CD4-positive, CD25-positive, alpha-beta regulatory T cell (primary cell): ENCODE measurements at places on chromosomes 13 and 19. TPM values are rescaled to one million over a fixed set of nuclear protein-coding genes. Genes with fewer than 3 reads are reported as not detected.

The PLIN4 gene
- total RNA-seq, result not detected

The DLL3 gene
- total RNA-seq, result 0.17 TPM

The DOCK9 gene
- 75.0 TPM for total RNA-seq

The SIGLEC8 gene
- not detected for total RNA-seq

The TLE6 gene
- total RNA-seq, result not detected

The GPR12 gene
- total RNA-seq, result not detected

The COL4A1 gene
- not detected for total RNA-seq

GRCh38 chr19:19062454-19063182 is 1.2 kb upstream of the SLC25A42 start:
- H3K4me3 ChIP-seq, result peak overlapping the region; percentile 83
- H3K36me3 ChIP-seq, result peaks cover 3% of the 10 kb centered on the region
- no peak for DNase-seq
- H3K27me3 ChIP-seq, result no peaks in the 10 kb centered on the region

DNA sequence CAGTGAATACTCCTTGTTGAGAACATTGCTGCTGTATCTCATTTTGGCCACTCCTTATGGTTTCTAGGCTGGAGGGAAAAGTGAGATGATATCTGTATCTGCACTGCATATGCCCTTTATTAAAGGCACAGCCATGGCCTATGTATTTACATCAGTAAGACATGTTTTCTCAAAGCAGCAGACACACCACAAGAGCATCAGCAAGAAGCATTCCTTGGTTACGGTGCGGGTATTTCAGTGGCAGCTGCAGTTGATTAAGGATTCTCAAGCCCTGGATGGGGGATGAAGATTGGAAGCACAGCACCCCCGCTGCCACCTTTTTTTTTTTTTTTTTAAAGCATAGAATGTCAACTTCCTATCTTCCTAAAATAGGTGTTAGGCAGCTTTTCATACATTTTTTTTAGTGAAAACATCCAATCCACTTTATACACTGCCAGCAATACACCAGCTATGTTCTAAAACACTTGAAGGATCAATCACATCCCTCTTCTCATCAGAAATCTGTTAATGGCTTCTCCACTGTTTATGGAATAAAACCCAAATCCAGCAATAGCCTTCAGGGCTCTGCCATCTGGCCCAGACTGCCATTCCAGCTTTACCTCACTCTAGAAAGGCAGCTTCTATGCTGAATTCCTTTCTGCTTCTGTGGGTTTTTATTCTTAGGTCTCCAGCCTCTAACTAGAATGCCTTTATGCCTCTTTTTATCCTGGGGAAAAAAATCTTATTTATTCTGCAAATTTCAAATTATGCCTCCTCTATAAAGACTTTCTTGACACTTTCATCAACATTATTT is 331.0 kb downstream of the DNAJC15 start:
- no peak overlapping the region for H3K4me3 ChIP-seq
- no peak overlapping the region for H3K27ac ChIP-seq
- no peaks in the 10 kb centered on the region for H3K27me3 ChIP-seq
- DNase-seq, result no peak

DNA sequence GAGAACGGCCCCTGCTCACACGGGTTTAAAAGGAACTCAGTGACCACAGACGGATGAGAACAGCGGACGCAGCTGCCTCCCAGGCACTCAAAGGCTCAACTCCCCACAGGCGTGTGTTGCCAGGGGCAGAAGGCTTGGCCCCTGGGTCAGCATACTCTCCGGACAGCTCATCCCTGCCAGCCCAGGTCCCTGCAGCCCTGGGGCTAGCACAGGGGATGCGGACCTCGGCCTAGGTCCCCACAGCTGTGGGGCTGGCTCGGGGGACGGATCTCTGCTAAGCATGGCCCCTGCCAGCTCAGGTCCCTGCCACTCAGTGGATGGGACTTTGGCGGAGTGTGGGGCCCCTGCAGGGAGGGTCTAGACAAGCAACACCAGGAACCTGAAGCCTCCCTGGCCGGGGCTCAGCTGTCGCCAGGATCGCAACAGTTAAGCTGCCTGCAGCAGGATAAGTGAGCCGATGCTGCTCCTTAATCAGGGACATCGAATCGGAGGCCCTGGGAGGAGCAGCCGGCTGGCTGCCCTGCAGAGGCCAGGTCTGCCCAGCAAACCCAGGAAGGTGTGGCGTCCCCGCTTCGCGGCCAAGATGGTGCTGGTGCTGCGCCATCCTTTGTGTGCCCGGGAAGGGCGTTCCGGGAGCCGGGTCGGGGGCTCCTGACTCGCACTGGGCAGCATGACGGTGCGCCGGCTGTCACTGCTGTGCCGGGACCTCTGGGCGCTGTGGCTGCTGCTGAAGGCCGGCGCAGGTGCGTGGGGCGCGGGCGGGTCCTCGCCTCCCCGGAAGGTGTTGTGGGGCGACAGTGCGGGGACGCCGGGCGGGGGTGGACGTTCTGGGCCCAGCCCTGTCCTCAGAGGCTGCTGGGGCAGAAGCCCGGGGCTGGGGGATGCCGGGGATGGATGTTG is 32.5 kb downstream of the MCF2L start:
- no peak for DNase-seq
- no peaks in the 10 kb centered on the region for H3K4me1 ChIP-seq
- no peak overlapping the region for H3K4me3 ChIP-seq
- H3K36me3 ChIP-seq, result no peaks in the 10 kb centered on the region

- H3K4me3 ChIP-seq, result no peak overlapping the region
- no peak overlapping the region for H3K27ac ChIP-seq
- no peaks in the 10 kb centered on the region for H3K4me1 ChIP-seq
- no peaks in the 10 kb centered on the region for H3K27me3 ChIP-seq
- DNase-seq, result no peak
Measured at GRCh38 chr13:80574113-80574850, 233.4 kb upstream of the SPRY2 start.

DNA sequence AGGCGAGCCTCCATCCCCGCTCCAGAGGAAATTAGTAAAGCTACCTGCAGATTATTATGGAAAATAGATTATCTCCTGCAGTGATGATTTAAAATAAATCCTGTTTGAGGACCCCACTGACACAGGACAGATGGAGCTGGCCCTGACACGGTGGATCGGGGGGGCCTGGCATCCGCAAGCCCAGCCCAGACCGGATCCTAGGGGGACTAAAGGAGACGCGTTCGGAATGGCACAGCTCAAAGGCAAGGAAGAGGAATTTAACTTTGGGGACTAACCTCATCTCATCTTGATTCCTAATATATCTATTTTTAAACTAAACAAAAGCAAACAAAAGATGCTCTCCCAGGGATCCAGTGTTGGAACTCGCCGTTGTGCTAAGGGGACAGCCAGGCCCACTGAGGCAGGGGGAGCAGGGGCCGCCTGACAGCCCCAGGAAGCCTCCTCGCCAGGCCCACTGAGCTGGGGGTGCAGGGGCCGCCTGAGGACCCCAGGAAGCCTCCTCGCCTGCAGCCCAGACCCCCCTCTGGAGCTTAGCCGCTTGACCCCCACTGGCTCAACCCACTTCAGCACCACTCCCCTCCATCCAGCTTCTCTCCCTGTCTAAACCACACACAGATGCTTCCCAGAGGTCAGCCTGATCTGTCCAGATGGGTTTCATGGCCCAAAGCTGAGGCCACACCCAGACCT is 78.6 kb downstream of the SPACA7 start:
- no peaks in the 10 kb centered on the region for H3K4me1 ChIP-seq
- H3K4me3 ChIP-seq, result no peak overlapping the region
- no peak overlapping the region for H3K27ac ChIP-seq
- no peaks in the 10 kb centered on the region for H3K36me3 ChIP-seq

GRCh38 chr13:39876258-39876657 is 220.8 kb downstream of the COG6 start:
- H3K36me3 ChIP-seq, result no peaks in the 10 kb centered on the region
- H3K4me1 ChIP-seq, result no peaks in the 10 kb centered on the region
- no peak overlapping the region for H3K27ac ChIP-seq
- no peak overlapping the region for H3K4me3 ChIP-seq
- DNase-seq, result no peak

DNA sequence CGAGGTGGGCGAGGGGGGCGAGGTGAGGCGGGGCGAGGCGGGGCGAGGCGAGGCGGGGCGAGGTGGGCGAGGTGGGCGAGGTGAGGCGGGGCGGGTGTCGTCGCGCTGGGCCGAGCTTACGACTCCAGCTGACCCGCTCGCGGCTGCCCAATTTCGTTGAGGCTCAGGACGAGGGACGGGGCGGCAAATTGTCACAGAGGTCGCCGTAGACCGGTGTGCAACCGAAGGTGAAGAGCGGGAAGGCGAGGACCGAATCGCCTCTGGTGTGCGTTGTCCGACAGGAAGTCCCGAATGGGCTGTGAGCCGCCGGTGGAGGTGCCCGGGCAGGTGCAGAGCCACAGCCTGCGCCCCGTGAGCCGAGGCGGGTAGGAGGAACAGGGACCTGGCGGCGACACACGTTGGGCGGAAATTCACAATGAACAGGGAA is at the start of gene LACC1:
Gene LACC1 (plus strand): TSS at position 150 of the 427 bp plus-strand sequence. CDS start 1,082 bp downstream, outside the sequence.
- no peak for DNase-seq
- peak within 1 kb of the TSS; percentile 76 for H3K27ac ChIP-seq
- no peaks in the 10 kb centered on the region for H3K36me3 ChIP-seq
- no peaks in the 10 kb centered on the region for H3K27me3 ChIP-seq
- peak within 1 kb of the TSS; percentile 64 for H3K4me3 ChIP-seq
- peaks cover 9% of the 10 kb centered on the region for H3K4me1 ChIP-seq

DNA sequence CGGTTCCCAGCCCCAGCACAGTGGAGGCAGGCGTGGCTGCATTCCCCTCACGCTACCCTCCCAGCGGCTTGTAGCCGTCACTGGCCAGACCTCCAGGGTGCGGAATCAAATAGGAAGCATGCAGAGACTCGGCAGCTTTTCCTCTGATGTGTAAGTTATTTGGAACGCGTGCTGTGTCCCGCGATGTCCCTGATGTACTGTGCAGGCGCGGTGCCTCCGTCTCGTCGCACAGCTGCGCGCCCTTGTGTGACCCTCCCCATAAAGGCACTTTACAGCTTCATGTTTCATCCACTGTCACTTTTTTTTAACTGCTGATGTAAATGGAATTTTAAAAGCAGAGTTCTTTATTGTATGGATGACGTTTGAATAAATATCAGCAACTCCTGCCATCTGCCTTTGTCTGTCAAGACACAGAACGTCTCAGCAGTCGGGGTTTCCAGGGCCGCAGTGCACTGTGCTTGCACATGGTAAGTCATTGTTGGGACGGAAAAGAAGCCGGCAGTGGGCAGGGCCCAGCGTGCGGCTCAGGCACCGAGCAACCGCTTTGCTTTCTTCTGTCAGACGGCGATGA is 7.3 kb upstream of the F7 start:
- no peak overlapping the region for H3K4me3 ChIP-seq
- no peaks in the 10 kb centered on the region for H3K27me3 ChIP-seq
- DNase-seq, result no peak
- H3K36me3 ChIP-seq, result no peaks in the 10 kb centered on the region
- no peak overlapping the region for H3K27ac ChIP-seq

DNA sequence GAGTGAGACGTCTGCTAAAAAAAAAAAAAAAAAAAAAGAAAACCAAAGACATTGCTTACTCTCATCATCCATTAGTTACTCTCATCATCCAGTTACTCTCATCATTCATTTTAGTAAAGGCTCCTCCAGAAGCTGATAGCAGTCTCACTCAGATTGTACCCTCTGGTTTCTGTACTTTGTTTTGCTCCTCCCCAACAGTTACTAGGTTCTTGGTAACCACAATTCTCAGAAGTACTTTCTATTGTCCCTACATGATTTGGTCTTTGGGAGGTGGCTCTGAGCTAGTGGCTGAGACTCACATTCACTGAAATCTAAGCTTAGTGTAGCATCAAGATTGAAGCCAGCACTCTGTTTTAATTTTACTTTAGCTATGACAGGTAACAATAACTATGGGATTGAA is 14.3 kb downstream of the ERICH4 start:
- H3K27me3 ChIP-seq, result no peaks in the 10 kb centered on the region
- DNase-seq, result no peak
- no peaks in the 10 kb centered on the region for H3K36me3 ChIP-seq
- peaks cover 19% of the 10 kb centered on the region for H3K4me1 ChIP-seq
- peak overlapping the region; percentile 38 for H3K4me3 ChIP-seq
- H3K27ac ChIP-seq, result no peak overlapping the region

- DNase-seq, result no peak
- no peaks in the 10 kb centered on the region for H3K27me3 ChIP-seq
- peaks cover 5% of the 10 kb centered on the region for H3K4me1 ChIP-seq
- peak overlapping the region; percentile 77 for H3K27ac ChIP-seq
Measured at GRCh38 chr19:40444825-40445312, 734 bp upstream of the SERTAD3 start.

- no peak overlapping the region for H3K4me3 ChIP-seq
- H3K36me3 ChIP-seq, result no peaks in the 10 kb centered on the region
- DNase-seq, result no peak
Measured at GRCh38 chr13:60162096-60162495, 1.6 kb downstream of the DIAPH3 start.

GRCh38 chr13:113855012-113855921 is 8.6 kb downstream of the GAS6 start:
- H3K4me1 ChIP-seq, result peaks cover 7% of the 10 kb centered on the region
- DNase-seq, result no peak
- H3K27me3 ChIP-seq, result no peaks in the 10 kb centered on the region
- no peaks in the 10 kb centered on the region for H3K36me3 ChIP-seq
- H3K4me3 ChIP-seq, result no peak overlapping the region

GRCh38 chr19:51448411-51449016 is 9.7 kb downstream of the SIGLEC8 start:
- no peaks in the 10 kb centered on the region for H3K27me3 ChIP-seq
- H3K36me3 ChIP-seq, result no peaks in the 10 kb centered on the region
- H3K4me3 ChIP-seq, result no peak overlapping the region
- H3K27ac ChIP-seq, result no peak overlapping the region
- peaks cover 10% of the 10 kb centered on the region for H3K4me1 ChIP-seq

GRCh38 chr13:58329746-58330145 is 698.2 kb downstream of the PCDH17 start:
- DNase-seq, result no peak
- H3K27me3 ChIP-seq, result no peaks in the 10 kb centered on the region
- H3K27ac ChIP-seq, result no peak overlapping the region
- H3K36me3 ChIP-seq, result no peaks in the 10 kb centered on the region
- no peaks in the 10 kb centered on the region for H3K4me1 ChIP-seq
- no peak overlapping the region for H3K4me3 ChIP-seq

GRCh38 chr19:38049105-38049649 is 142.2 kb downstream of the SIPA1L3 start:
- H3K27ac ChIP-seq, result peak overlapping the region; percentile 79
- peaks cover 43% of the 10 kb centered on the region for H3K4me1 ChIP-seq
- H3K27me3 ChIP-seq, result no peaks in the 10 kb centered on the region
- peak; percentile 4 for DNase-seq
- H3K4me3 ChIP-seq, result peak overlapping the region; percentile 77

DNA sequence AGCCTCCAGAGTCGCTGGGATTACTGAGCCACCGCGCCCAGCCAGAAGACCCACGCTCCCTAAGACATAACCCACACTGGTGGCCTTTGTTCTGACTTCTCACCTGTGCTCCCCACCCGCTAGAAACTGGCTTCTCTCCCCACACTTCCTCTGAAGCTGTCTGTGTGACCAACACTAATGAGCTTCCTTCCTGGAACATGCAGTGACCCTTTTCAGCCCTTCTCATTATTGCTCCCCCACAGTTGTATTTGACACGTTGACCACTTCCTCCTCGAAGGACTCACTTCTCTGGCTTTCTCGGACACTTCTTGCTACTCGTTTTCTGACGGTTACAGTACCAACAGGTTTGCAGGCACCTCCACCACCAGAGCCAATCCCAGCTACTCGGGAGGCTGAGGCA is 10.9 kb downstream of the NCR1 start:
- H3K27me3 ChIP-seq, result no peaks in the 10 kb centered on the region
- no peak overlapping the region for H3K4me3 ChIP-seq
- no peaks in the 10 kb centered on the region for H3K4me1 ChIP-seq
- no peak overlapping the region for H3K27ac ChIP-seq
- no peaks in the 10 kb centered on the region for H3K36me3 ChIP-seq

- H3K36me3 ChIP-seq, result no peaks in the 10 kb centered on the region
- no peaks in the 10 kb centered on the region for H3K27me3 ChIP-seq
Measured at GRCh38 chr13:22102271-22102670, 431.4 kb downstream of the FGF9 start.
